ENCODE measurements at places on chromosomes 16 and 17.

DNA sequence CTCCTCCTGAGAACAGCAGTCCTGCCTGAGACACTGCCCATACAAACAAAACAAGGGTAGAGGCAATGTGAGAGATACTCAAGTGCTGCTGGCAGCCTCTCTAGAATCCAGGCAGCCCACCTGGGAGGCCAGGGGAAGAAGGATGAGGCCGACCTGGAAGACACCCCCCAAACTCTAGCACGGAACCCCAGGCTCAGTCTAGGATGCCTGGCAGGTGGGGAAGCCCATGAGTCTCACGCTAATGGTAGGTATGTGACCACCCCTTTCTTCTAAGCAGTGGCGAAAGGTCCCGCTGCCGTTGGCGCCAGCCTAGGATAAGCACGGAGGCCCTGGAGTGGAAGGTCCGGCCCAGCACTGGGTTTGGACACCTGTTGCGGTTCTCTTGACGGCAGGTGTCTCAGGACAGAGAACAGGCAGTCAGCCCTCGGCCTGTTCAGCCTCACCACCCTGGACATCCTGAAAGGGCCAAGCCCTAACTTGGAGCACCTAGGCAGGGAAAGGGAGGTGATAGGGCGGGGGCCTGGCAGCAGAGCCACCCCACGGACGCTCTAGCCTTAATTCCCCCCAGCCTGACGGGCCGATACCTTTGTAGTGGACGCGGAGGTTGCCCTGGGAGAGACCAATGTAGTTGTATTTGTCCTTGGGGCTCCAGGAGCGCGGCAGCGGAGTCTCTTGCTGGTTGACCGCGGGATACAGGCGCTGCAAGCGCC, 487 bp downstream of the RANBP10 start:
- no peak for DNase-seq

- DNase-seq = no peak
Observed at GRCh38 chr17:72530454-72530853, 409.6 kb downstream of the SOX9 start.

DNA sequence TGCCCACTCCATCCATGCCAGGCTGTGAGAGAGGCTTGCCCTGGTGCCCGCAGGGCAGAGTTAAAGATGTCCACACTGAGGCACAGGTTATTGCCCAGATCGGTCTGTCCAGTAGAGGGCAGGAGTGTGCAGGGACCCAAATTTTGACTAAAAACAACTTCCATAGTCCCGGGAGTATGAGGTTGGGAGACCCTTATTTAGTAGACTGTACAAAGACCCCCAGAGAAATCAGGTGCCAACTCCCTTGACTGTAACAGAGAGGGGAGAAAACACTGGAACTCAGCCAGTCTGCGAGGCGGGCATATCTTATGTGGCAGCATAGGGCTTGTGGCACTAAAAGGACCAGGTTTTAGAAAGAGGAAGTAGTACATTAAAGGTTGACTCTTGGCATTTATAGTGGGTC, 43.4 kb downstream of the HNF1B start:
- DNase-seq = peak; percentile 45

DNA sequence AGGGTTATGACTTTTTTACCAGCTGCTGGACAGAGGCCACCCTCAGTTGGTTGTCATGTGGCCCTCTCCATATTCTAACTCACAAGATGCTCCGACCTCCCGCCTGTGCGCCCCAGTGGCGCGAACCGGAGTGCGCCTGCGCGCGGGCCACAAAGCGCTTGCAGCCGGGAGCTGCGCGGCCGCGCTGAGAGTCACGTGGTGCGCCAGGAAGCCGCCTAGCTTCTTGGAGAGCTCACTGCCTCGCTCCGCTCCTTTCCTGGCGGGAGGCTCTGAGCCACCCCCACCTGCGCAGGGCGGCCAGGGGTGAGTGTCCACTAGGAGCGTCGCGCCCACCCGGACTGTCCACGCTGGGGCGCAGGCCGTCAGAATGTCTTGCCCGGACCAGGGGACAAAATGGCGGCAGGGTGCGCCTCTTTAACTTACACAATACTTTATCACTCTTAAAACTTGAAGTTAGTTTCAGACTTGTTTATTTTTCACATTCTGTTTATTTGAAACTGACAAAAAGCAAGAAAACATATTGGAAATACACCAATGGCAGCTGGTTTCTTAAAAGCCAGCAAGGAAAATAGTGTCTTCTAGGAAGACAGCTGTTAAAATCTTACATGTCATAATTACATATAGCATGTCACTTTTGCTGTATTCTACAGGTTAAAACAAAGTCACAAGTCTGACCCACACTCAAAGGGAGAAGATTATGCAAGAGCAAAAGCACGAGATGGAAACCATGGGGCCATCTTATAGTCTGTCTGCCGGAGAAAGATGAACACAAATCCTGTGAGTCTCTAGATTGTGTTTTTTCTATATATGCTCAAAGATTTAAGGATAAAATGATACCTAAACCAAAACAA, 357.9 kb downstream of the CNTNAP4 start:
- no peak for DNase-seq

GRCh38 chr16:3063625-3064386, 1.6 kb upstream of the IL32 start:
- DNase-seq = peak; percentile 46

DNA sequence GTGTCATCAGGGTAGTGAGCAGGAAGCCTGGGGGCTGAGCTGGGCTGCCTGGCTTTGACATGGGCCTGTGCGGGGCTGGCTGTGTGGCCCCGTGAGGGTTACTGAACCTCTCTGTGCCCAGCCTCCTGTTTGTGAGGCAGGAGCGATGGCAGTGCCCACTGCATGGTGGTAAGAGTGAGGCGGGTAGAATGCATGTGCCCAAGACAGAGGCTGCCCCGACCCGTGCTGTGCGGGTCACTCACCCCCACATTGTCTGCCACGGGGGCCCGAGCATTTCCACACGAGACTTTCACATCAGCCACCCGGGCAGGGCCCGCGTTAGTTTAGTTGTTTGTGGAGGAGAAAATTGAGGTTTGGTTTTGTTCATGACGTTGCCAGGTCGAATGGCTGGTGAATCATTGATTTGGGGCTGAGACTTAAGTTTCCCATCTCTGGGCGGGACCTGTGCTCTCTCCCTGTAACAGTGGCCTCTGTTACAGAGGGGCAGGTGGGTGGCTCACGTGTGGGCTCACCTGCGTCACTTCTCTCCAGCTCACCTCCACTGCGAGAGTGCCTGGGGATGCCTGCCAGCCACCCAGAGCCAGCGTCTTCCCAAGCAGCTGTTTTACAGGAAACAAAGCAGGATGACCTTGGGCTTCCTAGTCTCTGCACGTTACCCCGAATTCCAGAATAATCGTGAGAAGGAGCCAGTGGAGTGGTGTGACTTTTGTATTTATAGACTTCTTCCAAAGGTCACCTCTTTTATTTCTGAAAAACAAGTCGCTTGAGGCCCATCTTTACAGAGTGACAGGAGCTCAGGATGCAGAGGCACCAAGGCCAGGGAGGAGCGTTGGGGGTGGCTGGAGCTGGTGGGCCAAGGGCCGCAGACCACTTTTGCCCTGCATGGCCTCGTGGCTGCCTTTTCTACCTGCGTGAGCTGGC, 150.6 kb downstream of the RPTOR start:
- no peak for DNase-seq

GRCh38 chr17:8290043-8290442, 1.6 kb downstream of the RANGRF start:
- no peak for DNase-seq

GRCh38 chr17:55324296-55324978, 59.7 kb downstream of the HLF start:
- DNase-seq = peak; percentile 15

- no peak for DNase-seq
Observed at GRCh38 chr17:36825951-36826350, 111.3 kb upstream of the LHX1 start.

DNA sequence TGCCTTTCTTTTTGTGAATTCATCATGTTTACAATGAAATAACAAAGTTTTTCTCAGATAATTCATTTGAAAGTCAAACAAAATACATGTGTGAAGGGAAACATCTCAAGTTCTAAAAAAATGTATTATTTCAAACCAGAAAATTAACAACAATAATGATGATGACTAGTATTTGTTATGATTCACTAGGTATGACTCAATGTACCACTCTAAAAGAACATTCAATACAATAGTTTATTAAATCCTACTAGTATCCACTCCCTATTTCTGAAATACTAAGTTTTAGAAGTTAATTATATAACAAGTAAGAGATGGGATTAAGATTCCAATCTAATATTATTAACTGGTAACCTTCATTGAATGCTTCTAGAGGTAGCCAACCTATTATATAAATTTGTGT, 1444.8 kb upstream of the CDH8 start:
- no peak for DNase-seq

DNA sequence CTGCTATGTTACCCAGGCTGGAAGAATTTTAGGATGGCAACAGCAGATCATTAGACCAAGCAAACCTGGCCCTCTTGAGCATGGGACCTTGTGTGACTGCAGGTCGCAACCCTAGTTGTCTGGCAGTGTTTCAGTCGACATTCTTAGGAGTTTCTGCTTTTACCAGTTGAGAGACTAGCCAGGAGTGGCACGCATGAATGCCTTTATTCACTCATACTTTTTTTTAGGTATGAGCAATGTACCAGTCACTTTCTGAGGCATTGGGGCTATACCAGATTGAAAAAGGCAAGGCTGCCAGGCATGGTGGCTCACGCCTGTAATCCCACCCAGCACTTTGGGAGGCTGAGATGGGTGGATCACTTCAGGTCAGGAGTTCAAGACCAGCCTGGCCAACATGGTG, 28.2 kb upstream of the HAS3 start:
- DNase-seq = no peak

DNA sequence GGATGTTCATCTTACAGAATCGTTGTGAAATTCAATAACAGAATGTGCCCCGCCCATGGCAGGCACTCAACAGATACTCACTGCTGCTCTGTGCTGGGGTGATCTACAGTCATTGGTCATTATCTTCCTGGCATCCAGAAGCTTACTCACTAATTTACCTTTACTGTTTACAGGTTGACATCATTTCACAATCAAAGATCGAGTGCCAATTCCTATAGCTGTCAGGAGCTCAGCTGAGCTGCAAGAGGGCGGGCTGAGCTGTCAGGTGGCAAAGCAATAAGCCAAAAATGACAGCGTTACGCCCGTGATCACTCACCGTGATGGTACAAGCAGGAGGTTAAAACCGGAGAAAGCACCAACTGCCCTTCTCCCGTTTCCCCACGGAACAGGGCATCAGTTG, 51.2 kb downstream of the LITAF start:
- DNase-seq = no peak

DNA sequence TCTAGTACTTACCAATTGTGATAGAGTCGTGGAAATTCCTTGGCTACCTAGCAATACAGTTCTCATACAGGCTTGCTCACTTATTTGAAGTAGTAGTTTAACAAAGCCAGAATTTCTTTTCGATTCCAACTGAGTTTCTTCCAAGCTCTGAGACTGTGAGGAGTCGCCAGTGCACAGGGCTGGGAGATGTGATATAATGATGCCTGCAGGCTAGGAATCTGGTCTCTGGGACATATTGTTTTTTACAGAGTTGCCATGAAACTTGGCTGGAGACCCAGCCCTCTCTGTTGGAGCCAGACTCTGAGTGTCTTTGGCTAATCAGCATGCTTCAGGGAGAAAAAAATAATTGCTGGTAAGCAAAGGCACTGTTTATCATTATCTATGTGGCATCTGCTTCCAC, 698.8 kb upstream of the GOT2 start:
- DNase-seq = no peak

- DNase-seq = peak; percentile 34
Observed at GRCh38 chr16:63337264-63337663, 1301.0 kb upstream of the CDH8 start.

DNA sequence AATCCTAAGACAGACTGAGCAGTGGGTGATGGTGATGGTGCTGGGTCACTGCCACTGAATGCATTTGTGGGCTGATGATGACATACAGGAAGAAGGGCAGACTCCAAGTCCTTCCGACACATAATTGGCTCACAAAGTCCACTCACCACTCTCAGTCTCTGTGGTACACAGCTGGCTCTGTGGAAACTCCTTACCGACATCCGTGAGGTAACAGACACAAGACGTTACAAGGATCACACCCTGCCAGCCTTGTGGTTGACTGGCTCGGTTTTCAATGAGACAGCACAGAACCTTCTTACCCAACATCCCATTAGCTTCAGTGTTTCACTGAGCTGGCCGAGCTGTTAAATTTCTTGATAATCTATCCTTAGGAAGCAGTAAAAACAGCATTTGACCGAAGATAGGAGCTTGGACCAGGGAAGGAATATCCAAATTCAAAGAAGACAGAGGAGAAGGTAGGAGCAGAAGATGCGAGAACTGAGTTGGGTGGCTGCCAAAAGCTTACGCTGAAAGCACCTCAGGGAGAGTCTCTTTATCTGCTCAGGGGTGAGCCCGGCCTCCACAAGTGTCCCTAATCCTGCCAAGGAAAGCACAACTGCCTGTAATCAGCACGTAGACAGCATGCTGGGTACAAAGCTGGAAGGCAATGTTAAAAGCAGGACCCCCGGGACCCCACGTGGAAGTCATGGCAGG, 5.5 kb upstream of the MXRA7 start:
- no peak for DNase-seq

DNA sequence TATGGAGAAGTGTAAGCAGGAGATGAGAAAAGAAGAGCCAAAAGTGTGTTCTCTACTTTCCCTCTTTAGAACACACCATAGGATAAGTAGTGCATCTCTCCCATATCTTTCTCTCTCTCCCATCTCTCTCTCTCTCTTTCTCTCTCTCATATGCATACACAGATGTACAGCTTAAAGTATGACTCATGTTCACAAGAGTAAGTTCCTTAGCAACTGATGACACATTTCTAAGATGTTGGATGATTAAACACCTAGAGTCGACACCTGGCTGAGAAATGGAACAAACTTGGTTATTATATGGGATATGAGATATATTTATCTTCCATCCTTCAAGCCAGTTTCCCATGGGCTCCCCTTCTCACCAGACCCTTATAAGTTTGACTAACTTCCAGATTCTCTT, 113.5 kb downstream of the TMEM132E start:
- DNase-seq = no peak

Measured in OCI-M1 (cell line).